Neural progenitor cell (in vitro differentiated cells): ENCODE measurements at places on chromosomes 2 and 18.

DNA sequence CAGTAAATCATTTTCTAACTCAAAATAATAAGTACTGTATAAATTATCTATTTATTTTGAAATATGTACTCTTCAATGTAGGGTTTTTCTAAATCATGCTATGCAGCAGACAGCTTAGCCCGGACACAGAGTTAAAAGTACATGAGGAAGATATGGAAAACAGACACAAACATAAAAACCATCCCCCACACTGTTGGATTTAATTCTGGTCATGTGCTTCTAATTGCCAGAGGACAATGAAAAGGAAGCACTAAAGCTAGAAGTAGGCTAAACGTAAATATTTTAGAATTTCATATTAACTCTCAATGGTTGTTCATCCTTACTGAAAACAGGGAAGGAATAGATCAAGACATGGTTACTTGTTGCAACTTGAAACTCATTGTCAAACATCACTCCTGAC lies 420.7 kb downstream of the ERBB4 start:
- H3K27ac ChIP-seq: no peak overlapping the region
- no peaks in the 10 kb centered on the region for H3K36me3 ChIP-seq
- DNase-seq: no peak
- no peaks in the 10 kb centered on the region for H3K4me1 ChIP-seq

DNA sequence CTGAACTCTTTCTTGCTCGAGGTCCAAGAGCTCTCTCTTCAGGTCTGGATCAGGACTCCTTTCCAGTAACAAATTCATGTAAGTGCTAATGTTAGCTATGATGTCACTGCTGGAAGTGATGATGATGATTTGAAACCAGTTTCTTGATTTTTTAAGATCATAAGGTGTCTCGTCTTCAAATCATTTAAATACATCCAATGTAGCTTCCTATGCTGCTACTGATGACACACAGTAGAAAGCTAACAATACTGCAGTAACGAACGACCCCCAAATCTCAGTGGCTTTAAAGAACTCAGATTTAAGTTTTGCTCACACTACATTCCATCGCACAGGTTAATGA lies 13.0 kb upstream of the LTBP1 start:
- H3K4me3 ChIP-seq: no peak overlapping the region
- peaks cover 24% of the 10 kb centered on the region for H3K4me1 ChIP-seq
- no peak for DNase-seq
- no peaks in the 10 kb centered on the region for H3K27me3 ChIP-seq
- no peak overlapping the region for H3K27ac ChIP-seq

DNA sequence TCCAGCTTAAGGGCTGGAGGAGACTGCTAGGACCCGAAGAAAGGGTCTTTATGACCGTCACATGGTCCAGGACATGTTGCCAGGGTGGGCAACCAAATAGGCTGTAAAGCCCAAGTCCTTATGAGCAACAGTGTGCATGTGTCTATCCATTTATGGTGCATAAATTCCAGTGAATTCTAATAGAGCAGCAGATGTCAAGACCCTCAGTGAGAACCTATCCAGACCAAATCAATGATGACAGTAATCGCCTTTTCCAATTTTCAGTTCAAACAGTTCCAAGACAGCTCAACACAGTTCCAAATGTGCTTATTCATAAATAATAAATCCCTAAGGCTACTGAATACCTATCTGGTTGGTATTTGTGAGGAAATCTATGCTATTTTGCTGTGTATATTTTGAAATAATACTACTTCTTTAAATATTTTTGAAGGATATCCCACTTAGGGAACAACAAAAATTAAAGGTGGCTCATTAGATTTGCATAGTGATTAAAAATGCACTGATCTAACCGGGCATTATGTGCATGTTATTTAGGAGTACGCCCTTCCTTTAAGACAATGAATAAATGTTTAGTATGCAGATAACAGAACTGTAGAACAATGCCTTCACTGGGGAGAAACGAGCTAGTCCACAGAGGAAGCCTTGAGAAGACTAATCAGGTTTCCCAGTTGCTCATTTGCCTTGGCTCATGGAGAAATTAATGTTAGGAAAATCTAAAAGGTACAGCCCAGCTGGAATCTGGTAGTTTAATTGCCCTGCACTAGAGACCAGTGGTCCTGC lies 519.5 kb upstream of the CHAC2 start:
- no peaks in the 10 kb centered on the region for H3K27me3 ChIP-seq
- H3K4me3 ChIP-seq: no peak overlapping the region
- no peak for DNase-seq
- H3K4me1 ChIP-seq: no peaks in the 10 kb centered on the region

GRCh38 chr18:79983253-79983652 lies 5.1 kb downstream of the TXNL4A start:
- no peak overlapping the region for H3K4me3 ChIP-seq
- no peaks in the 10 kb centered on the region for H3K27me3 ChIP-seq
- no peak overlapping the region for H3K27ac ChIP-seq
- peaks cover 10% of the 10 kb centered on the region for H3K4me1 ChIP-seq
- H3K36me3 ChIP-seq: no peaks in the 10 kb centered on the region

GRCh38 chr2:60058781-60059180 lies 494.7 kb downstream of the BCL11A start:
- no peak overlapping the region for H3K27ac ChIP-seq
- H3K27me3 ChIP-seq: no peaks in the 10 kb centered on the region
- H3K4me1 ChIP-seq: no peaks in the 10 kb centered on the region
- no peak for DNase-seq
- no peak overlapping the region for H3K4me3 ChIP-seq

- H3K4me1 ChIP-seq: no peaks in the 10 kb centered on the region
- no peaks in the 10 kb centered on the region for H3K27me3 ChIP-seq
- H3K36me3 ChIP-seq: no peaks in the 10 kb centered on the region
- H3K27ac ChIP-seq: no peak overlapping the region
- no peak overlapping the region for H3K4me3 ChIP-seq
Measured at GRCh38 chr2:130766037-130766436, 10.7 kb downstream of the AMER3 start.

DNA sequence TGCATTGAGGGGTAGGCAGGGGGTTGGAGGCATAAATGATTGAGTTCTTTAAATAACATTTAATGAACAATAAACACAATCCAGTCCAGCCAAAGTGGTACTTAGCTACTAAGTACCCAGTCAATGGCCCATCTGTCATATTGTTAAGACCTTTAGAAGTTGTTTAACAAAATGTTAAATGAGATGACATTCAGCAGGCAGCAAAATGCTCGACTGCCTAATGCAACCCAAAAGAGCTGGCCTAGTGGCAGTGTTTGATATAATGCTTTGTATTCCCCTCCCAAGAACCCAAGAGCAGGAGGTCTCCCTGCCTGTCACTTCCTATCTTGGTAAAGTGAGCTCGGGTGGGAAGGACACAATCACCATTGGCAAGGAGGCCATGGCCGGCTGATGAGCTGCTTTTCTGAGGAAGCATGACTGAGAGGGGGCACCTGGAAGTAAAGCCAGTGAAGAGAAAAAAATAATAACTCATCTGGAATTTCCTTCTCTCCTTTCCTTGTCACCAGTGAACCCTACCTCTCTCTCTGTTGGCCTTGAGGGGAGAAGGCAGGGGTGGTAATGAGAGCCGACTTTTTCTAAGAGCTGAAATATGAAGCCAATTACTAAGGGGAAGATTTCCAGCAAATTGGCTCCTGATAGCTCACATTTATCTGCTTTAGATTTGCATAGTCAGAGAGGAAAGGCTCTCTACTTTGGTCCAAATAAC lies 140.6 kb downstream of the C1D start:
- H3K4me1 ChIP-seq: peaks cover 7% of the 10 kb centered on the region
- DNase-seq: no peak

- DNase-seq: no peak
- H3K4me1 ChIP-seq: no peaks in the 10 kb centered on the region
- H3K27ac ChIP-seq: no peak overlapping the region
Measured at GRCh38 chr18:6255886-6256285, 158.8 kb downstream of the L3MBTL4 start.
